ENCODE measurements at places on chromosomes 1 and 21.

DNA sequence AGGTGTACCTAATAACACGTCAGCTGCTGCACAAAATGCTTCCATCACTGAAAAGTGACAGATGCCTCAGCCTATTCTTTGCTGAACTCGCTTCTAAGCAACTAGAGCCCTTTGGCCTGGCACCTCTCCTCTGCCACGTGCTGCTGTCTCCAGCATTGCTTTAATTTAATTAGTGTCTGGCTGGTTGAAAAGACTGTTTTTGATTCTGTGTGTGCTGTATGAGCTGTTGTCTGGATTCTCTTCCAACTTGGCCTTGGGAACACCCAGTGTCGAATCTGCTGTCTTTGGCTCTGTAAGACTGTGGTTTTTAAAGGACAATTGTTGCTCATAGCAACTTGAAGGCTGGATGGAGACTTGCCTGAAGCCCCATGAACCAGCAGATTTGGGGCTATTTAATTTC is 109.5 kb downstream of the PSMG1 start:
- no peak for DNase-seq

DNA sequence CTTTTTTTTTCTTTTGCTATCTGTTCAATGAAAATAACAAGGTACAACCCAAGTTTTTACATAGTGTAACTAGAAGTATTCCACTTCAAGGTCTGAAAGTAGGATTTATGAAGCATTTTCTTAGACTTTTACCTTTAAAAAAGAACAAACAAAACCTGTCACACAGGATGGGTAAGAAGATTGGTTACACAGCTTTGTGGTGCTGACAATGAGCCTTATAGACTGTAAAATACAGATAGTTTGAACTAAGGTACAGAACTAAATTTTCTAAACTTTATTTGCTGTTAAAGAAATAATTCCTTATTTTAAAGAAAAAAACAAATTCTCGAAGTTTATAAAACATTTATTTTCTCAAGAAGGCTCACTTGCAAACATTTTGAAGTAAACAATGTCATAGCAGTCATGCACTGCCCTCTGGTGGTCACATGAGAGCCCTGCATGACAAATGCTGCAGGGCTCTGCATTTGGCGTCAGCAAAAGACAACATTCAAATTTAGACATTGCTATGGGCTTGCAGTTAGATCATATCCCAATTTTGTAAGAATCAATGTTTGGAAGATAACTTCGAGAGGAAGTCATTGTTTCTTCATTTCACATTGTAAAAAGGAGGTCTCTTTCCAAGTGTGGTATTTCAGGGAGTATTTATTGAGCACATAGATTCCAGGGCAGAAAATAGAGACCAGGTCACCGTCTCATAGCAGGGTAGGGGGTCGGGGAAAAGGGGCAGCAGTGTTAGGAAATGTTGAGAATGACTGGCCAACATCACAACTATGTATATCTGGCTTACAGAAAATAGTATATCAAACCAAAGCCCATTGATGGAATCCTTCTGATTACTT is 115.3 kb upstream of the FMN2 start:
- no peak for DNase-seq

DNA sequence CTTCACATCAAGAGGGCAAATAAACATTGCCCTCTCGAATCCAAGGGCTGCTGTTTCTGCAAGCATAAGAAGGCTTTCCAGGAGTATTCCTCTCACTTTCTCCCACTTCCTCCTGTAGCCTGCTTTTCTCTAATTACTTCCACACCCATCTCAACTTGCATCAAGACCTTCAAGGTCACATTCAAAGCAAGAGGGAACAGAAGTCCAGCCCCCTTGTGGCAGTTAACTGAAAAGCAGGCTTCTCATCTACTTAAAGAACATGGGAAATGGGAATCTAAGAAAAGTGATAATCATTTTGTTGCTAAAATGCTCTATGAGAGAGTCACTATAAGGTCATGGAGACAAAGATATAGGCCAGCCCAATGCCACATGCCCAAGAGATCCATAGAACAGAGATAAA is 874.4 kb downstream of the KCNT2 start:
- DNase-seq = no peak

DNA sequence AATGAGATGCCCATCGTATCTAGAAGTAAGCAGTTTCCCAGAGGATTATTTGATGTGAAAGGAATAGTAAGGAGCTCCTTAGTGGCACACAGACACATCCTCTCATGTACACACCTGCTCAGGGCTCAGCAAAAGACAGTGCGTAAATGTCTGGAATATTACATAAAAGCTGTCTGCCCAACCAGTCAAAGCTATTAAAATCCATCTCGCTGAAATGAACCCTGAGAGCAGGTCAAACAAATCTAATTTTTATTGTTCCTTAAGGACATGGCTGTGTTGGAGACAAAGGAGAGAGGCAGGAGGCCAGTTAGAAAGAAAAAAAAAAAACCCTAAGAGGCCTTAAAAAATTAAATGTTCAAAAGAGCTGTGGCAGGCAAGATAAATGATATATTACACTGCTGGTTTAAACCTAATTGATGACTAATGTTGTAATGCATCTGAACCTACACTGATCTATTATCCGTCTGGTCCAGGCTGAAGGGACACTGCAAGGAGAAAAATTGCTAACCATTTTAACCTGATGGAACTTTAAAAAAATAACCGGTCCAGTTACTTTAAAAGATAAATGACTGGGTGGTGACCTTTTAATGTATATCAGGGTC is 58.5 kb upstream of the FGGY start:
- no peak for DNase-seq

GRCh38 chr1:151371370-151372057 is 991 bp downstream of the SELENBP1 start:
- no peak for DNase-seq

GRCh38 chr1:157272729-157273524 is 134.7 kb upstream of the ETV3 start:
- DNase-seq = no peak

DNA sequence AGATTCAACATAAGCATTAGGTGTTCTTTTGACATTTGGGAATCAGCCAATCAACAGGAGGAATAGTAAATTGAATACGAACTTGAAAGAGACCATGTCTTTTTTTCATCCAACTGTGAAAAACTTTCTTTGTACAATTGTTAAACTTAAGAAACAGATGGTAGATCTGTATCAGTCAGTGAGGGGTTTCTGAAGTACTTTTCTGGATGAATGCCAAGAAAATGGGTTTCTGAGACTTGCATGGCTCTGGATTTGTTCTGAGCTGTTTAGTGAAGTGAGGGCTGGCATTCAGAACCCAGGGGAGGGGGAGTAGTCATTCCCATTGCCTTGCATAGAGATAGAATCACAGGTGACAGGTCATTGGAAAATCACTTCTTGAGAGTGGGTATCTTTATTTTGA is 37.4 kb downstream of the PTPRC start:
- DNase-seq = no peak

GRCh38 chr1:115233598-115233997 is 104.5 kb downstream of the NGF start:
- DNase-seq = no peak

- DNase-seq = peak; percentile 37
Measured at GRCh38 chr1:235011064-235011598, 117.5 kb downstream of the TOMM20 start.

- no peak for DNase-seq
Measured at GRCh38 chr21:46229133-46229922, 754 bp upstream of the LSS start.

DNA sequence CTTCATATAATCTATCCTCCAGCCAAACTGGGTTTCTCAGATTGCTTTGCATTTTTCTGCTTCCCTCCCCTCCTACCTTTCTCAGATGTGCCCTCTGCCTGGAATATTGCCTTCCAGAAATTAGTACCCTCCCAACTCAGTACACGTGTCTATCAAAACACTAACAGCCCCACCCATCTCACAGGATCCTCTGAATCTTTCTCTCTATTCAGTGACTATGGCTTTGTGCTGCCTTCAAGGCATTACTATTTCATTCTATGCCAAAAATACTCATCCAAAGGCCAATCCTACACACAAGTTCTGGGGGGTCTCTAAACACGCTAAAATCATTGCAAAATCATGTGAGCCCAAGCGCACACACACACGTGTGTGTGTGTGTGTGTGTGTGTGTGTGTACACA is 58.4 kb downstream of the ZNF281 start:
- no peak for DNase-seq

GRCh38 chr1:28199328-28200233 is 23.1 kb upstream of the PTAFR start:
- DNase-seq = peak; percentile 80

GRCh38 chr1:226220473-226221189 is 2.8 kb upstream of the MIXL1 start:
- no peak for DNase-seq

- no peak for DNase-seq
Measured at GRCh38 chr1:243729956-243730355, 120.1 kb downstream of the AKT3 start.

DNA sequence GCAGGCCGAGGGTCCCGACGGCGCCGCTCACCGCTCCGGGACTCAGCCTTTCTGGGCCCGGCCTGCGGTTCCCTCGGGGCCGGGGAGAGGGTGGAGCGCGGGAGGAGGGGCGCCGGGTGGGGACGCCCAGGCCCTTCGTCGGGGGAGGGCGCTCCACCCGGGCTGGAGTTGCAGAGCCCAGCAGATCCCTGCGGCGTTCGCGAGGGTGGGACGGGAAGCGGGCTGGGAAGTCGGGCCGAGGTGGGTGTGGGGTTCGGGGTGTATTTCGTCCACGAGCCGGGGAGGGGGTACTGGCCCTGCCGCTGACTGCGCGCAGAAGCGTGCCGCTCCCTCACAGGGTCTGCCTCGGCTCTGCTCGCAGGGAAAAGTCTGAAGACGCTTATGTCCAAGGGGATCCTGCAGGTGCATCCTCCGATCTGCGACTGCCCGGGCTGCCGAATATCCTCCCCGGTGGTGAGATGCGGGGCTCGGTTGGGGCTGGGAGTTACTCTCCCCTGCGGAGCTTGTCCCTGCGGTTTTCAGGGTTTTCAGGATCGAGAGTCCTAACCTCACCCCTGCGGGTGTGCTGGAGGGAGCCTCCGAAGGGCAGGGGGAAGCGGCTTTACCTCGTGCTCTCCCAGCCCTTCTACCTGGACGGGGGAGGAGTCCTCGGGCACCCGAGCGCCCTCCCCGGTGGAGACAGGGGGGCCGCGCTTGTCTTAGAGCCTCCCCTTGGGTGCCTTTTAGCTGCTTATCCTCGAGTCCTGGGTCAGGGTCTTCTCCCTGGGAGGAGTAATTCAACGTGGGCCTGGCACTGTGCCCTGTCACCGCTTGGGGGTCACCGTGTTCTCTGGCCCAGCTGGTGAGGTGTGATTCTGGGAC is 2.1 kb downstream of the SAMD11 start:
- no peak for DNase-seq

DNA sequence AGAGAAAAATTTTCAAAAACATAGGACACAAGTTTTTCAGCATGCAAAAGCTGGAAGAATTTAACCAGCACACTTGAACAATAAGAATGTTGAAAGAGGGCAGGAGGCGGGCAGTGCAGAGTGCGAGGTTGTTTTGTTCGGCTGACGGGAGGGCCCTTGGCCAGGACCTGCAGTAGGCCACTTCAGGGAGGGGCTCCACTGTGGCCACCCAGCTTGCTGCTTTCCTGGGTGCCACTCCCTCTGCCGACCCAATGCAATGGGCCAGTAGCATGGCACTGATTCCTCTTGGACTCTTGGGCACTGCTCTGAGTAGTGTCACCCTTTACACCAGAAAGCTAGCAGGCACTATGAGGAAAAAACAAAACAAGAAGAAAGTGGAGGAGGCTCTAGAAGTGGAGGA is 92.9 kb downstream of the SNRPE start:
- DNase-seq = no peak

GRCh38 chr1:167668108-167668507 is 38.1 kb downstream of the RCSD1 start:
- no peak for DNase-seq

DNA sequence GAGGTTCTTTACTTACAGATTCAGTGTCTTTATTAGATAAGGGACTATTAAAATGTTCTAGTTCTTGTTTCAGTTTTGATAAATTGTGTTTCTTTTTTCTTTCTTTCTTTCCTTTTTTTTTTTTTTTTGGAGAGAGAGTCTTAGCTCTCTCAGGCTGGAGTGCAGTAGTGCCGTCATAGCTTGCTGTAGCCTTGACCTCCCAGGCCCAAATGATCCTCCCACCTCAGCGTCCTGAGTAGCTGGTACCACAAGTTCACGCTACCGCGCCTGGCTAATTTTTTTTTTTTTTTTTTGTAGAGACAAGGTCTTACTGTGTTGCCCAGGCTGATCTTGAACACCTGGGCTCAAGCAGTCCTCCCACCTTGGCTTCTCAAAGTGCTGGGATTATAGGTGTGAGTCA is 76.6 kb downstream of the TMEM200B start:
- DNase-seq = no peak
